ENCODE measurements at places on chromosomes 2 and 18.

DNA sequence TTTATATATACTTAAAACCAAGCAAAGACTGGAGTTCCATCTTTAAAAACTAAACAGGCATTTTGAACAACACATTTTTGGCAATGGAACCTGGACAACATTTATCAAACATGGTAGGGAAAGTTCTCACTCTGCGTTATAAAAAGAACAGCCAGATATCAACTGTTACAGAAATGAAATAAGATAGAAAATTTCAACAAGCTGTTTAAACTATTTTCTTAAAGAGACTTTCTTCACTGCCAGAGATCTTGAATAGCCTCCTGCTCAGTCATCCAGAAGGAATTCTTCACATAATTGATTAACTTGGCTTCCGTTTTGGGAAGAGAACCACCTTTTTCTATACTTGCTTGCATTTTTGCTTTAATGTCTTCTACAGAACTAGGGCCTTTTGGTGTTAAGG, 166.0 kb upstream of the PIK3C3 start:
- no peak for DNase-seq

GRCh38 chr18:3463051-3463450, 13.1 kb downstream of the TGIF1 start:
- DNase-seq = no peak

DNA sequence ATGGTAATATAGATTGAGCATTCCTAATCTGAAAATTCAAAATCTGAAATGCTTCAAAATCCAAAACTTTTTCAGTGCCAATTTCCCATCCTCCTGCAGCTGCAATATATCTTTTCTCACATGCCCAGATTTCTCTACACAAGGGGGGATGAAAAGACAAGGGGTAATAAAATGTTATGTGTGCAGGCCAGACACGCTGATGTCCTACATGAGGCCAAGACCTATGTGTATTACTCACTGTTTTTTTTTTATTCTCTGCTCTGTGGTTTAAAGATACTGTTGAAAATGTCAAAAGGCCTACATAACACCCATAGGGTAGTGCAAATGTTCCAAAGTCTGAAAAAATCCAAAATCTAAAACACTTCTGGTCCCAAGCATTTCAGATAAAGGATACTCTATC, 41.2 kb upstream of the CWC22 start:
- no peak for DNase-seq

DNA sequence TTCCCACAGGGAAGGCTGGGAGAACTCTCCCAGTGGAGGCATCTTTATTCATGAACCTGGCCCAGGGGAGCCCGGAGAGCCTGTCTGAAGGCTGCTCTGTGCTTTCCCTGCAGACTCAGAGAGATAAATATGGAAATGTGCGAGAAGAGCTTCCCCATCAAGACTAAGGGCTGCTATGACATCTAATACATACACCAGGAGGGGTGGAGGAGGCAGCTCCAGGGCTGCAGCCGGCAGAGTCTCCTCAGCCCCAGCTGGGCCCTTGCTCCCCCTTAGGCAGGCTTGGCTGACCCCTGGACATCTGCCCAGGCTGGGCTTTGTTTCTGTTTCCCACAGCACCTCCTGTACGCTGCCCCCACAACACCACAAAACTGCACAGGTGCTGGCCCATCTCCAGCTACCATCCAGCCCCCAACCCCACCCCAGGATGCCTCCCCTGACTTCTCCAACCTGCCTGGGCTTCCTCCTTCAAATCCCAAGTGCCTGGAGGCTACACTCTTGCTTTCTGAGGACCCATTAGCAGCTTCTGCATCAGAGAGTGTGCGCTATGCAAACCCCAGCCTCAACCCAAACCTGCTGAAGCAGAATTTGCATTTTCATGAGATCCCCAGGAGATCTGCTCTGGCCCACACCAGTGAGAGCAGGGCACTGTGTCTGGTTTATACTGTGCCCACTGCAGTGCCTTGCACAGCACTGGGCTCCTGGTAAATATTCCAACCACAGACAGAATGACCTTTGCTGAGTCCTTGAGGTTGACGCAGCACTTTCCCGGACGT, 96.8 kb downstream of the VSNL1 start:
- no peak for DNase-seq

DNA sequence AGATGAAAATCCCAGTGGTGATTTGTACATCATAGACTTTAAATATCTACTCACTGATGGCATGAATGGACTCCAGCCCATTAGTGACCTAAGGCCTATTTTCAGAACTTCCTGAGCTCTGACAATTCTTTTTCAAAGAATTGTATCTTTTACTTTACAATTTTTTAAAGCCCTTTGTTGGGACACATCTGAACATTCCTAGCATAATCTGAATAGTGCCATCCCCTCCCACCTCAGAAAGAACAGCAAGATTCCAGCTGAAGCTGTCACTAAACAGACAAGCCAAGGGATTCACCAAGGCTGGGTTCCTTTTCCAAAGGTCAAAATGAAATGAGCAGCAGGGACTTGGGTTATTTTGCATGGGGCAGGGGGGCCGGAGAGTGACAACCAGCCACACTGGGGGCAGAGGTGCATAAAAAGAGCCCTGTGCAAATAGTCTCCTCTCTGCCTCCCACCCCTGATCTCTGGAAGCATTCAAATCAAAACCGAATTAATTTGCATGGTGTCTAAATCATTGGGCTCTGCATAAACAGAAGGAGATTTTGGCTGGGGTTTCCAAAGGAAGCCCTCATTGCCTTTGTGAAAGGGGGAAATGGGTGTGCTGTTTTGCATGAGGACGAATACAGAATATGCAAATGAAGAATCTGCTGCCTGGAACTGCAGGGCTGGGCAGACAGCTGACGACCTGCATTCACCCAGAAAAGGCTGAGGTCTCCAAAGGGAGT, 17.2 kb downstream of the EPHA4 start:
- no peak for DNase-seq

DNA sequence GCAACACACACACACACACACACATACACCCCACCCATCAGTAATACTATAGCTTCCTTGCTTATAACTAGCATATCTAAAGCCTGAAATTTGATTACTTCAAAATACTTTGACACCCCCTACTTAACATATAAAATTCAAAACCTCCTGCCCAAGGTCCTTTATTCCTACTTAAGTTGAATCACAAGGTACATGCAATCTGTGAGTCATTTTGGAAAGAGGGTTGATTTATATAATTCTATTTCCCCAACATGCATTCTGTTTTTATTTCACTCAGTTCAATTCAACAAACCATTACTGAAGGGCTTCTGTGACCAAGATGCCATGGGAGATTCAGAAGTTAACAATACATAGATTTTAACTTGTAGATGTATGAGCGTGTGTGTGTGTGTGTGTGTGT, 420.7 kb downstream of the METTL4 start:
- DNase-seq = no peak

DNA sequence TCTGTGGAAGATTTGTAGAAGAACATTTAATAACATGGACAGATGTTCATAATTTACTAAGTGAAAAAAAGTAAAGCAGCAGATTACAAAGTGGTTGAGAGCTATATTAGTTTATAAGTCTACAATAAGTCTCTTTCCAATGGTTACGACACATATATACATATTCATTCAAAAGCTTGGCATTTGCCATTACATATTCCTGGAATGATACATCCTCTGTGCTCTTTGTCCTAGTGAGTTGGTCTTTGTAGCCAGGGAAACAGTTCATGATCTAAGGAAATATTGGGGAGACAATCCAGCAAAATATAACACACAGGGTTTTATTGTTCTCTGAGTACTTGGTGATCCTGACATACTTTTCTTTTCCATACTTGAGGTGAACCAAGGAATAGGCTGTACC, 32.5 kb upstream of the SOS1 start:
- DNase-seq = no peak

DNA sequence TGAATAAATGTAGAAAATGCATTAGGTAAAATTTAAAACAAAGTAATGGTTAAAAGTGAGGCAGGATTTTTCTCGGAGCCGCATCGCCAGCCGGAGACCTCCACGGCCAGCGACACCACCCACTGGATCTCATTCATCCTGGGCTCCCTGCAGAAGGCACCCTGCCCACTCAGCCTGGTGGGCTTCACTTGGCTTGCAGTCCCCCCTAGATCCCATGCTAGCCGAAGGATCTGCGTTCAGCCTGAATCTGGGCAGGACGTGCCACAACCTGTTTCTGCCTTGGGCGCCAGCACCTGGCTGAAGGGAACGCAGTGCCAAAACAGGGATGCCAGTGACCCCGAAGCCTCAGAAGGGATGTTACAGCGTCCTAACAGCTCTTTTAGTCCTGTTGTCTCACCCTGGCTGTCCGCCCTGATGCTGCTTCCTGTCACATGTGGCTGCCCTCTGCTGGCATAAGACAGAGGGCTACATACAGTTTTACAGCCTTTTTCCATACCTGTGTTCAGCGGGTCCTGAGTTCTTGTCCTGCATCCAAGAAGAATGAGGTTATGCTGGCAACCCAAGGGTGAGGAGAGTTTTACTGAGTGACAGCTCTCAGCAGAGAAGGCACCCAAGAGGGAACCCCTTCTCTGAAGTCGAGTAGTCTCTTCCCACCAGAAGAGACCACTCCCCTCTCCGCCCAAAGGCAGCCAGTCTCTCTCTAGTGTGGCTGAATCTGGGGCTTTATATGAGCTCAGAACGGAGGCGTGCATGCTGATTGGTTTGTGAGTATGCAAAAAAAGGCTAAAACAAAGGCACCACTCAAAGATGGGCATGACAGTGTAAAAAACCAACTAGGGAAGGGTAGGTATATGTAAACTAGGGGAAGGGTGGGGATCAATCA, 173.1 kb upstream of the GYPC start:
- no peak for DNase-seq

DNA sequence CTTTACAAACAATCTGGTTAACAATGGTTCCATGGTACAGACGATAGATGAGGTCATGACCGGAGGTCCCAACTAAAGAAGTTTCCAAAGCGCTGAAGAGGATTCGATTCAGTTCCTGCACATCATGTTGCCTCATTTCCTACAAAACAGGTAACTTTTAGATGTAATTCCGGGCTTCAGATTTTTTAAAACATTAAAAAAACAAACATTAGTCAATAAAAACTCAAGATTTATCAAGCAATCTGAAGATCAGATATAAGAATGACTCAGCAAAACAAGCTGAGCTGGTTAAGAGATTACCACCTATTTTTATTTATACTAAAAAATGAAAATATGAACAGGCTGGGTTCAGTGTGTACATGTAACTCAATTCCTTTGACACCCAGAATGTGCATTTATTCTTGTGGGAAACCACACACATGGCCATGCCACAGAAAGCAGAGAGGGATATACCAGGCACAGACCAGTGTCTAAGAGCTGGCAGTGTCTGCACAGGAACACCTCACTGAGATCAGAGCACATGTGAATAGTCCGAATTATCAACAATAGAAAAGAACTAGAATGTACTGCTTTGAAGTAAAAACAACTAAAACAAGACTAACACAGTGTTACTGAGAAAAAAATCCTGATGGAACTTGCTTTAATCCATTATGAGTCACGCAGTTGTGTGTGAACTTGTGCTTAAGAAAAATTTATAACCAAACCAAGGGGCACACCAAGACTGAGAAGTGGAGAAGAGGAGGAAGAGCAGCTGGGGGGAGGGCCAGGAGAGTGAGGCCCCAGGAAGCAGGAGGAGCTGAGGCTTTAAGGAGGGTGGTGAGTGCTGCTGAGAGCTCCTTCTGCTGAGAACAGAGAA, 9.5 kb downstream of the USP40 start:
- no peak for DNase-seq

DNA sequence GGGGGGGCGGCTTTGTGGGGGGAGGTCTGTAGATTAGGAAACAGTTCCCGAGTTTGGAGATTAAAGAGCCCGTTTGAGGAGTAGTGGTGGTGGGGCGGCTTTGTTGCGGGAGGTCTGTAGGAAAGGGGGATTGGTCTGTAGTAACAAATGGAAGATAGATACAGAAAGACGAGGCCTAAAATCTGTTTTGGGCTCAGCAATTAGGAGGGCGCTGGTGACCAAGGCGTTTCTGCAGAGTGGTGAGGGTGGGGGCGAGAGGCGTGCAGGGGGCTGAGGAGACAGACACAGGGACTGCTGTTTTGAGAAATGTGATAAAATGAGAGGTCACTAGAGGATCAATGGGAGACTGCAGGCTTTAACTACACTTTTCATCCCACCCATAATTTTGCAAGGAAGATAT, 1.6 kb upstream of the ADNP2 start:
- DNase-seq = no peak
